ENCODE measurements at places on chromosomes 5 and 9. TPM values are rescaled to one million over a fixed set of nuclear protein-coding genes. Genes with fewer than 3 reads are reported as not detected.

SHISAL2B gene
- total RNA-seq = not detected

RPL35 gene
- total RNA-seq = 498 TPM

UTP15 gene
- total RNA-seq = 21.0 TPM

RNF20 gene
- 9.0 TPM for total RNA-seq
